ENCODE measurements at places on chromosomes 1 and 21.

GRCh38 chr1:197222025-197222685 is 45.9 kb upstream of the CRB1 start:
- DNase-seq, result no peak

GRCh38 chr1:56477164-56478111 is 101.9 kb downstream of the PLPP3 start:
- DNase-seq, result no peak

- DNase-seq, result no peak
Measured at GRCh38 chr1:184646824-184647223, 107.8 kb downstream of the EDEM3 start.

GRCh38 chr1:28200234-28200873 is 23.9 kb upstream of the PTAFR start:
- DNase-seq, result no peak

DNA sequence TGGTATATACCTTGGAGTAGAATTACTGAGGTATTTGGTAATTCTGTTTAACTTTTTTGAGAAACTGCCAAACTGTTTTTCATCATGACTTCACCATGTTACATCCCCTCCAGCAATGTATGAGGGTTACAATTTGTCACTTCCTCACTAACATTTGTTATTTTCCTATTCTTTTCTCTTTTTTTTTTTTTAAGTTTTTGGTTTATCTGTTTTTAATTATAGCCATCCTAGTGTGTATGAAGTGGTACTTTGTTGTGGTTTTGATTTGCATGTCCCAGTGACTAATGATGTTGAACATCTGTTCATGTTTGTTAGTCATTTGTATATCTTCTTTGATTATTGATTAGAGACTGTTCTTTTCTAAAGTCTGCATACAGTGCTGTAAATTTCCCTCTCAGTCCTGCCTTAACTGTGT is 147.3 kb downstream of the HS2ST1 start:
- DNase-seq, result no peak
